GM12892 (cell line): ENCODE measurements at places on chromosomes 1 and 21.

DNA sequence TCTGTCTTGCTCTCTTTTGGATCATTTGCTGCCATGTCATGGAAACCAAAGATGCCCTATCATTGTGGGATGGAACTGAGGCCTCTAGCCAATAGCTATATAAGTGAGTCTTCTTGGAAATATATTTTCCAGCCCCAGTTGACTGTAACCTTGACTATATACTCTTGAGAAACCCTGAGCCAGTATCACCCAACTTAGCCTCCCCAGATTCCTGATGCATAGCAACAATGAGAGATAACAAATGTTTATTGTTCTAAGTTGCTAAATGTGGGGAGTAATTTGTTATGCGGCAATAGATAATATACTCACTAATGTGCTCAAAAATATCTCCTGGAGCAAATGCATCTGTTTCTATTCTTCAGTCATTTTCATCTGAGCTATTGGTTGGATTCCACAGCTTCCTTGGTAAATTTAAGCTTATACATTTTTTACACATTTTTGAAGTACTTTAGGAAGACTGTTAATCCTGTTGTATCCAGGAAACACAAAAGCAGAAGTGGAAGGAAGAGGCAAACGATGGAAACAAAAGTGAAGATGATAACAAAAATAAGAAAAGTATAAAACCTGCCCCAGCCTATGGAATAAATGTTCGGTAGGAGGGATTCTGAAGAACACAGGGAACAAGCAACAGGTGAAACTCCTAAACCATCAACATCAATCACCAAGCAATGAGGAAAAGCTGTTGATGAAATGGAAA, 6.3 kb upstream of the SRRM1 start:
- DNase-seq: no peak

- no peak for DNase-seq
Measured at GRCh38 chr1:166701603-166702100, 137.6 kb upstream of the POGK start.

DNA sequence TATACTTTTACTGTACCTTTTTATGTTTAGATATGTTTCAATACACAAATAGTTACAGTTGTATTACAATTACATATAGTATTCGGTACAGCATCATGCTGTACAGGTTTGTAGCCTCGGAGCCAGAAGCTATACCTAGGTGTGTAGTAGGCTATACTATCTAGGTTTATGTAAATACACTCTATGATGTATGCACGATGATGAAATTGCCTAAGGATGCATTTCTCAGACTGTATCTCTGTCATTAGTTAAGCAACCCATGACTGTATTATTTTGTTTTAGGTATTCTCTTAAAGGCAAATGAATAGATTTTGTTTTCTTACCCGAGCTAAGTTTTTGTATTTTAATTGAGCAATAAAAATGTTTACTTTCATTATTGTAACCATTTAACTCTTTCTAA, 56.4 kb downstream of the SPATA17 start:
- no peak for DNase-seq

- DNase-seq: no peak
Measured at GRCh38 chr1:185860311-185860710, 126.1 kb downstream of the HMCN1 start.

GRCh38 chr1:225655509-225656258, 2.8 kb upstream of the ENAH start:
- DNase-seq: no peak

GRCh38 chr1:4974981-4975685, 320.7 kb downstream of the AJAP1 start:
- no peak for DNase-seq

GRCh38 chr1:110441888-110442287, 9.1 kb upstream of the PROK1 start:
- no peak for DNase-seq

- no peak for DNase-seq
Measured at GRCh38 chr1:203361945-203362719, 11.2 kb upstream of the FMOD start.

GRCh38 chr1:228652116-228652515, 83.2 kb upstream of the RHOU start:
- no peak for DNase-seq
